ENCODE measurements at places on chromosomes 12 and 14. TPM values are rescaled to one million over a fixed set of nuclear protein-coding genes. Genes with fewer than 3 reads are reported as not detected.

DNA sequence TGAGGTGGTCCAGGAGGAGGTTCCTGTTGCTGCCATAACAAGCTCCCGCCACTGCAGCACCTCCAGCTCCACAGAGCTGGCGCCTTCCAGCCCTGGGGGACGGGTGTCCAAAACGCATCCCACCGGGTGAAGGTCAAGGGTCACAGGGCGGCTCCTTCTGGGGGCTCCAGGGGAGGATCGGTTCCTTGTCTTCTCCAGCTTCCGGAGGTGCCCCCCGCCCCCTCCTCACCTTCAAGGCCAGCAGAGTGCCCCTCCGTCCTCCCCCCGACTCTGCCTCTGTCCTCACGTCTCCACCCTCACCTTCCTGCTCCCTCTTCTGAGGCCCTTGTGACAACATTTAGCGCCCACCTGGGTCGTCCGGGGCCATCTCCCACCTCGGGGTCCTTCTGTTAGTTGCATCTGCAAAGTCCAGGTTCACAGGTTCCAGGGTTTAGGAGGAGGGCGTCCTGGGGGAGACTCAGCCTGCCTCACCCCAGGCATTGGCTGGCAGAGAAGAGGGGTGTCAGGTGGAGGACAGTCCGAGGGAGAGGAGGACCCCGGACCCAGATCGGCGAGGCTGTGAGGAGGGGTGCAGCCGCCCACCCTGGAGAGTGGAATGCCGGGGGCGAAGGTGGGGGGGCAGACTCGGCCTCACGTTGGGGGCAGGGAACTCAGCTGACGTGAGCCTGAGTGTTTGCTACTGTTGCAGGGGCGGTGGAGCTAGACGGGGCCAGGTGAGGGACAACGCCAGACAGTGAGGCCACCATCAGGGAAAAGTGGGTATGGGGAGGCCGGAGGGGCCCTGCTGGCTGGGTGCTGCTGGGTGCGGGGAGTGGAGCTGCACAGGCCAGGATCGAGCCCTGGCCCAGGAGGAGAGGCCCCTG lies 205.5 kb upstream of the C14orf180 start:
- no peak for DNase-seq
- no peak overlapping the region for H3K27ac ChIP-seq
- peaks cover 5% of the 10 kb centered on the region for H3K4me1 ChIP-seq
- no peaks in the 10 kb centered on the region for H3K27me3 ChIP-seq
- H3K36me3 ChIP-seq = no peaks in the 10 kb centered on the region

DNA sequence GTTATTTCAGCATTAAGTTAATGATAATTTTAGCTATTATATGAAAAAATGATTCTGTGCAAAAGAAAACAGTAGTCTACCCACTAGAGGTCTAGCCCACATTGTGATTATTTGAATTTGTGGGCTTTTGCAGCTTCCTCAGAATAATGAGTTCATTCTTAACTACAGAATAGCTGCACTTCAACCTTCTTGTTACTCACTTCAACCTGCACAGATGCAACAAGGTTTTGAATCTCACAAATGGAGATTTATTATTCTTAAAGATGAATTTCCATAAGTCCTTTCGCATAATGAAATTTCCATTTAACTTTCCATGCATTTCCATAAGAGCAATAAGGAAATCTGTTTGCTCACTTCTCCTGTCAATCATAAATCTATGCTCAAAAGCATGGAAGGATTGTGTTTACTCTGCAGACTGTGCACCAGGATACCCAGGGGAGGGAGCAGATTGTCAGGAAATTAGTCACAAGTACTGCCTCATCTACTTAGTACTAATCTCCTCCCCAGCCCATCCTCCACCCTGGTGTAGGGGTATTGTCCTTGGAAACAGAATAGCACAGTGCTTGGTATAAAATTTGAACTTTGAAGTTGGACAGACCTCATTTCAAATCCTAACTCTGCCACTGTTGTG lies 24.1 kb downstream of the PTGER2 start:
- DNase-seq = no peak
- no peaks in the 10 kb centered on the region for H3K36me3 ChIP-seq
- no peaks in the 10 kb centered on the region for H3K27me3 ChIP-seq
- H3K27ac ChIP-seq = no peak overlapping the region
- H3K4me1 ChIP-seq = peaks cover 7% of the 10 kb centered on the region

- H3K27me3 ChIP-seq = no peaks in the 10 kb centered on the region
- H3K27ac ChIP-seq = no peak overlapping the region
- H3K36me3 ChIP-seq = no peaks in the 10 kb centered on the region
- no peaks in the 10 kb centered on the region for H3K4me1 ChIP-seq
- H3K4me3 ChIP-seq = no peak overlapping the region
Observed at GRCh38 chr12:60672949-60673348, 1077.1 kb downstream of the SLC16A7 start.

GRCh38 chr12:24898606-24899005 lies 50.3 kb downstream of the BCAT1 start:
- no peak overlapping the region for H3K4me3 ChIP-seq
- no peak overlapping the region for H3K27ac ChIP-seq
- DNase-seq = no peak
- no peaks in the 10 kb centered on the region for H3K4me1 ChIP-seq

DNA sequence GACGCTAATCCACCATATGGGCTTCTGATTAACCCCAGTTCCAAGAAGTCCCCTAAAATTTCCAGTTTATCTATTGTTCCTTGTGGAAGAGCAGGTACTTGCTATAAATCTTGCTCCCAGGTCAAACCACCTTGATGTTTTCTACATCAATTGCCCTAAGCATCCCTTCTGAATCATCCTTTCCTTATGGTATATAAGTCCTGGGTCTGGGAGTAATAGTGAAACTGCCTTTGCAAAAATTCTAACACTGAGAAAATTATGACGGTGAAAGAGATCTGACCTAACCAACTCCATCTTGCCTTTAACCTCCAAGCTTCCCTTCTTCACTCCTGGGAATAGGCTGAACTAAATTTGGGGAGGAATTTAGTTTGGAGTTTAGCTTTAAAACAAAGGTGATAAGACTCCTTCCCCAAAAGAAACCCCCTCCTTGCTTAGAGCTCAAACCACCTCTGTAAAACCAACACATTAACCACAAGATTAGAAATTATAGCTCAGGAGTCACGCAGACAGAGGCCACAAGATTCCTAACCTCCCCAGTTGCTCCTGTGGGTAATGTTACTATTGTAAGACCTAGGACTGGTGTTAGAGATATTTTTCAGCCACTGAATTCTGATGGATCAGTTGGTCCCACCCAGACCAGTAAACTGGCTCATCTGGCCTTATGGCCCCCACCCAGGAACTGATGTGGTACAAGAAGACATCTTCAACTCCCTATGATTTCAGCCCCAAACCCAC lies 33.8 kb upstream of the DTX1 start:
- DNase-seq = no peak
- H3K4me3 ChIP-seq = no peak overlapping the region
- H3K27ac ChIP-seq = no peak overlapping the region

DNA sequence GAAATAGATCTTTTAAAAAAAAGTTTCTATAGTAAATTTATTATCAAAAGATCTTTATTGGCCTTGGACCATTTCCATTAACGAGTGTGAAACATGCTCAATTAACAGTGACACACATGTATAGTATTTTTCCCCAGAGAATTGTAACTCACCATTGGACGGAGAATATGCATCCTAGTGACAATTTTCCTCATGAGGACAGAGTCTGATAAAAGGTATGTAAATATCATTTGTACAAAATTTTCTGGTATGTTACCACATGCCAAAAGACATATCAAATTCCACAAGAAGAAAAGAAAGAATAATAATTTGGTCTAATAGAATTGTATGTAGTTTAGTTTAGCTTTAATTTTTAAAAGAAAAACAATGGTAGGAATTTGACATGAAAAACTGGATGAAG lies 1096.0 kb upstream of the FLRT2 start:
- H3K4me3 ChIP-seq = no peak overlapping the region
- DNase-seq = no peak
- no peaks in the 10 kb centered on the region for H3K4me1 ChIP-seq
- H3K27ac ChIP-seq = no peak overlapping the region
- H3K36me3 ChIP-seq = no peaks in the 10 kb centered on the region

The KERA gene
- total RNA-seq = not detected

Data from CD8-positive, alpha-beta memory T cell (primary cell).